ENCODE measurements at places on chromosomes 1 and 21.

- no peak for DNase-seq
Measured at GRCh38 chr1:54967372-54967771, 13.1 kb upstream of the TMEM61 start.

DNA sequence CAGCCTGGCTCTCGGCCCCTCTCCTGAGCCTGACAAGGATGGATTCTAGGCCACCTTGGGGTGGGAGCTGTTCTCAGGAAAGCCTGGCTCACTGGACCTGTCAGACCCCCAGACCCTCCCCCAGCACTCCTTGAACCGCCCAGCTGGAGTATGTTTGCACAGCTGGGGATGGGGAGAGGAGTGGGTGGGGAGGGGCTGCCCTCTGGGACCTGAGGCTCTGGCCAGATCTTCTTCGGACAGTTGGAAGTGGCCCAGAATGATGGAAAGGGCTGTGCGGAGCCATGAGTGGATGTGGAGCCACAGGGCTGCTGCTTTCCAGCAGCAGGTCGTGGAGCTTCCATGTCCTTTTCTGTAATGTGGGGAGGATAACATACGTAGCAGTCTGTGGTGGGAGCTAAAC is 43.0 kb upstream of the TRABD2B start:
- DNase-seq, result no peak

- DNase-seq, result peak; percentile 74
Measured at GRCh38 chr1:31182352-31182751, 57.3 kb downstream of the NKAIN1 start.

- DNase-seq, result no peak
Measured at GRCh38 chr1:204413170-204413535, 1.5 kb upstream of the PPP1R15B start.

GRCh38 chr1:195005338-195005737 is 1602.9 kb downstream of the KCNT2 start:
- DNase-seq, result no peak

- no peak for DNase-seq
Measured at GRCh38 chr1:178055779-178056471, 38.0 kb upstream of the RASAL2 start.

- peak; percentile 83 for DNase-seq
Measured at GRCh38 chr1:20069874-20070273, at the start of gene PLA2G5. Gene PLA2G5, plus strand, starts transcription at chr1:20070194. Its CDS starts 14,637 bp downstream, at chr1:20084831.

GRCh38 chr1:58765006-58765405 is 18.8 kb downstream of the JUN start:
- no peak for DNase-seq

DNA sequence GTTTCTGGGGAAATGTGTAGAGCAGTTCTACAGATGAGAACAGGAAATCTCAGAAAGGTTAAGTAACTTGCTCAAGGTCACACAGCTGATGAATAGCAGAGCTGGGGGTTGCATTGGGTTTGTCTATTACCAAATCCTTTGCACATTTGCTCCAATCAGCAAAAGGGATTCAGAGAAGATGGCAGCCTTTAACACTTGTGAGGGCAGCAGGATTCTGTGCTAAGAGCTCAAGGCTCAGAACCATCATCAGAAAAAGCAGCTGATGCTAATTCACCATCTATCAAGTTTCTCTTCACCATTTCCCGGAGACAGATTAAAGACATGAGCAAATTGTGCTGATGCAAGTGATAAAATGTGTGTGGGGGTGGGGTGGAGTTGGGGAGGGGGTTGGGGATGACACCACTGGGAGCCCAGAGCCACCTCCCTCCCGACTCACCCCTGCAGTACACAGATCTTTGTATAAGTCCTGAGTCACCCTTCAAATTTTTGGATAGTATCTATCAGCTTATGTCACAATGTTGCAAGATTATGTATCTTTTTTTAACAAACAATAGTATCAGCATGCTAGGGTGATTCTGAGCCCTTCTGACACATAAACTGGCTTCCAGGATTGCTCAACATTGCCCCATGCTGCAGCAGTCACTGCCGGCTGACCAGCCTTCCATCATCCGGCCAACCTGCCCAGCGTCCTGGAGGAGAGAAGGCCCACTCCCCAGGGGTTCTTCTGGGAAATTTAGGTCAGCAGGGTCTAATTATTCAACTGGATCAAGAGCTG is 2.8 kb upstream of the SPSB1 start:
- peak; percentile 90 for DNase-seq

DNA sequence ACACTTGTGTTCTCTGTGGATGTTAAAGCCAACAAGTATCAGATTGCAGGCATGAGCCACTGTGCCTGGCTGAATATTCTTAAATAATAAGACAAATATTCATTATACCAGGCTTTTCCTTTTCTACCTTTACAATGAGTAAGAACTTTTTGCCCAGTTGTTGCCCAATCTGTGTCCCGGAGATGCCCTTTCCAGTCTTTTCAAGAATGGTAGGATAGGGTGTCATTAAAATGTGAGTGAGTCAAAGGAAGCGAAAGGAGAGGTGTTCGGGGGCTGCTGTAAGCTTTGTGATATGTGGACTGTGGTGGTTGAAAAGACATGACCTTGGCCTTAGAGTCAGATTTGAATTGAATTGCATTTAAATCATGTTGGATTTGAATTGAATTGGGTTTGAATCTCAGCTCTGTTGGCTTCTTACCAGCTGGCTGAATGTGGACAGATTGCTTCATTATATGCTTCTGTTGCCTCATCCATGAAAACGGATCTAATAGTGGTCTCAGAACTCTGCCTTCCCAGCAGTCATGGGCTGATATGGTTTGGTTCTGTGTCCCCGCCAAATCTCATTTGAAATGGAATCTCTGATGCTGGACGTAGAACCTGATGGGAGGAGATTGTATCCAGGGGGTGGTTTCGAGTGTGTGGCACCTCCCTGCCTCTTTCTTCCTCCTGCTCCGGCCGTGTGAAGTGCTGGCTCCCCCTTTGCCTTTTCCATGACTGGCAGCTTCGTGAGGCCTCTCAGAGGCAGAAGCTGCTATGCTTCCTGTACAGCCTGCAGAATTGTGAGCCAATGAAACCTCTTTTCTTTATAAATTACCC is 22.7 kb upstream of the AADACL3 start:
- no peak for DNase-seq

DNA sequence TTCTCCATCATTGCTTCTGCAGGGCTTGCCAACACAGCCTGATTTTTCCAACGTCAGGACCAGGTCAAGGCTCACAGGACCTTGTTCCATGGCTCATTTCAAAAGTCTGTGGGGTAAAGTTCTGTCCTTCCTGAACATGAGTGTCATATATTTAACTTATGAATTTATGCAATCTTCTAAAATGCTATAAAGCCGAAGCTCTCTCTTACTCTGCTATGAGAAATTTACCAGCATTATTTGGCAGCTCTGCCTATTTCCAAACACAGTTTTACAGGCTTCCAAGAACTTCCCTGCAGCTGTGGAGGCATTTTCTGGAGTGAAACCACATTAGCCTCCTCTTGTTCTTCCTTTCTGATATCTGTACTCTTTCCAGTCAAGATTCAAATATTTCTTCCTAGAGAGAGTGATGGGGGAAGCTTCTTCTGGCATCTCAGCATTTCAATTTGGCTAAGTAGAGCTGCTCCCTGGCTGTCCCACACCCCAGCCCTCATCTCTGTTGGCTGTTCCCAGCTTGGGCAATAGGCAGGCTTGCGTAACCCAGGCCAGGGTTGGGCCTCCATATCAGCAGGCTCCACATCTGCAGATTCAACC is 15.6 kb upstream of the HMGCS2 start:
- peak; percentile 75 for DNase-seq

DNA sequence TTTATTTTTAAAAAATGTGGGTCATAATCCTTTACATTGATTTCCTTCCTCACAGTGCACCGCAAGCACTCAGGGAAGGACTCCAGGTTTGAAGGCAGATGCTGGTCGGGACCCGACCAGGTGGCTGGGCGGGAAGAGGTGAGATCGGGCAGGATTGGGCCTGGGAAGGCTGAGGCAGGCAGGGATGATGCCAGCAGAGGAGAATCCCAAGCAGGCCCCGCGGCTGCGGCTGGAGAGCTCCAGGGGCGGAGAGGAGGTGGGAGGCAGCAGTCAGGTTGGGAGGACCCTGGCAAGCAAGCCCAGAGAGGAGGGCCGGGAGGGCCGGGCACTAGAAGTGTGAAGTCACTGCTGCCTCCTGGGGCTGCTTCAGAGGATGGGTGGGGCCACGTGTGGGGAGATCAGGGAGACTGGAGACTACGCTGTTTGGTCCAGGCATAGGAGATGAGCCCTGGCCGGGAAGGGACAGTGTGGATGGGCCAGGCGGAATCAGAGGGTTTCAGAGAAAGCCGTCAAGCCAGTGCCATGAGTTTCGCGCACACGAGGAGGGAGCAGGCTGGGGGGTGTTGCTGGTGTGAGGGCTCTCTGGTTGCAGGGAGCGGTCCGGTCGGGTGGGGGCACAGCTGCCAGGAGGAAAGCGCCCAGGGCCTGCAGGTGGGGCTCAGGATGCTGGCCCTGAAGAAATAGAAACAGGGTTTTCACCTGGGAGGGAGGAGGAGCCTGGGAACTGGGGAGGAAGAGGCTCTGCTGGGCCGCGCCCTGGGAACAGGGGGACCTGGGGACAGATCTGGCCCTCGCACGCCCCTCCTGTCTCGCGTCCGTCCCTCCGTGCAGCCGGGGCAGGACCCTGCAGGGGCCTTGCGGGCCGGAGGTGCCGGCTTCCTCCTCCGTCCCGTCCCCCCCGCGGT is 888 bp upstream of the COL18A1 start:
- peak; percentile 76 for DNase-seq

DNA sequence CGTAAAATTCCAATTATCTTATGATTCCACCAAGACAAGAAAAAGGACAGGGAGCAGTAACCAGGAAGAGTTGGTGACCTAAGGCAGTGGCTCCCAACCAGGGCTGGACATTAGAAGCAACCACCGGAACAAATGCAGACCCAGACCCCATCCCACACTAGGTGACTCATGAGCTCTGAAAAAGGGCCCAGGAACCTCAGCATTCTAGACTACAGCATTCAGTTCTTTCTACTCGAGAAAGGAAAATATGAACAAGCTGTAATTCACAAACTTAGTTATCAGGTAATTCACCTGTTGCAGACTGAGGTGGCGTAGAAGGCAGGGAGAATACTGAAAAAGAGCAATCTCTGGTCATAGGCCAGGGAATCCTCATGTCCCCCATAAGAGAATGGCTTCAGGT is 138.4 kb upstream of the KRTAP19-8 start:
- no peak for DNase-seq

GRCh38 chr1:246113555-246114095 is 393.5 kb downstream of the SMYD3 start:
- DNase-seq, result no peak

DNA sequence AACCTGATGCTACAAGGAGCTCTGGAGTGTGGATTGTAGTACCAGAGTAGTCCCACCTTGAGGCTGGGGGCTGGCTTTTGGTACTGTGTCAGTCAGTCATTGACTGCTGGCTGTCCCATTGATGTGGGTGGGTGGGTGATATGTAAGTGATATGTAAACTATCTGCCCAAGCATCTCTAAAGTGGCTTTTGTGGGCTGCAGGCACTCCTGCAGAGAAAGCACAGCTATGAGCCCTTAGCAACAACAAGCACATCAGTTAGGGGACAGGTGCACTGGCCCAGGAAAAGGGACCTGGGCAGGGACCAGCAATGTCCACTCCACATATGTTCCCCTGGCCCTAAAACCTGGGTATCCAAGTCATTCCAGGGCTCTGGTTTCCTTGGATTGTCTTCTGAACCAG is 109.9 kb downstream of the TAS1R2 start:
- DNase-seq, result no peak

DNA sequence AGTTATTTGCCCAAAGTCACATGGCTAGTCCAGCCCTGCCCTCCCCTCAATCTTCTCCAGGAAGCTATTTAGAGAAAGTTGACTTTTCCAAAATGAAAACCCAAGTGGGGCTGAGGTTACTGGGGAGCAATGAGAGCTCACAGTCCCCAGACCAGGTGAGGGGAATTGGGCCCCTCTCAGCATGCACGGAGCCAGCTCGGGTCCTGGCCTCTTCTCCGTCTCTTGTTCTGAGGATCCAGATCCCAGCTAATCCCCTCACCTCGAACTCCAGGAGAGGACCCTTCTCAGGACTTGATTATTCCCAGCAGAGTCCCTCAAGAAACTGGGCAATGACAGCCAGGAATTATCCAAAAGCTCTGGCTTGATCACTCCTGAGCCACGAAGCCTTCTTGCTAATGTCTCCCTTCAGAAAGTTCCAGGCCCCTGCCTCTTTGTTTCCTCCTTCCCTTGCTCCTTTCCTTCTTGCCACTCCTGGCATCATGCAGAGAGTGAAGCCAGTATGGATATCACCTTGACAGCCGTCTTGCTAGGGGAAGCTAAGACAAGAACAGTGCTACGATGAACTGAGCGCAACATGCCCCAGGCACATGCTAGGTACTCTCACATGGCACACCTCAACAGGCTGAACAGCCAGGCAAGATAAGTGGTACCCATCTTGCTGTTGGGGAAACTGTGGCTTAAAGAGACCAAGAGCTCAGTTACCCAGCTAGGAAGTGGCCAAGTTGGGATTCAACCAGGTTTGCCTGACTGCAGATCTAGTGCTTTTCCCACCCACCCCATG is 51.9 kb downstream of the KLHDC7A start:
- no peak for DNase-seq

- no peak for DNase-seq
Measured at GRCh38 chr1:209772126-209772525, 12.2 kb downstream of the C1orf74 start.

- DNase-seq, result peak; percentile 36
Measured at GRCh38 chr1:50266509-50266908, 156.7 kb downstream of the DMRTA2 start.

- no peak for DNase-seq
Measured at GRCh38 chr1:67632811-67633655, 52.0 kb upstream of the GADD45A start.

DNA sequence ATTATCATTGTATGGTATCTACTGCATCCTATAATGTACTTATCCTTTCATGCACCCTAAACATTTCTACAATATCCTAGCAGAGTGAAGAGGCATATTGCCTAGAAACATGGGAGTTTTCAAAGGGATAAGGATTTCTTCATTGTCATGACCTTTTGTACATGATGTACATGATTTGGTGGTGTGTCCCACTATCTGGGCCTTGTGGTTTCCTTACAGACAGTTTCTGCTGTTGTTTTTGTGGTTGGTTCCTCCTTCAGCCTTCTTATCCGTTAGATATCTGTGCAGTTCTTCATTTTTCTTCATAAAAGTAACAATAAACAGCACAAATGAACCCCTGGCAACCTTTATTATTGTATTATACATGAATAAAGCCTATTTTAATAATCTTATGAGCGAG is 70.4 kb upstream of the BACH1 start:
- no peak for DNase-seq

DNA sequence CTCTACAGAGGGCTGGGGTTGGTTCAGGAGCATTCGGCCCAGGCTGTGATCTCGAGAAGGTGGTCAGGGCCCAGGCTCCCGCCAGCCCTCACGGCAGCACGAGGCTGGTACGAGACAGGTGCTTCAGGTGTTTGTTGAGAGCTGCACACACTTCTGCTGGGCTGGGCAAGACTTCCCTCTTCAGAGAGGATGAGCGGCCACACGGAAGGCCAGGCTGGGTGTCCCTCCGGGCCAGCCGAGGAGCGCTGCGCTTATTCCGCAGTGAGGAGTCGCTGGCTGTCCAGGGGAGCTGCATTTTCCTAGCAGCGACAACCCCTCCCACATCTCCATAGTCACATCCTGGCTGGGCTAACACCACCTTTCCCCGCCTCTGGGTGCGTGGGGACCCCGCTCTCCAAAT is 50.5 kb downstream of the PDE9A start:
- DNase-seq, result no peak
